GM04503 (cell line): ENCODE measurements at places on chromosomes 4 and X.

GRCh38 chrX:150955590-150955989 is 27.5 kb upstream of the HMGB3 start:
- DNase-seq, result no peak

DNA sequence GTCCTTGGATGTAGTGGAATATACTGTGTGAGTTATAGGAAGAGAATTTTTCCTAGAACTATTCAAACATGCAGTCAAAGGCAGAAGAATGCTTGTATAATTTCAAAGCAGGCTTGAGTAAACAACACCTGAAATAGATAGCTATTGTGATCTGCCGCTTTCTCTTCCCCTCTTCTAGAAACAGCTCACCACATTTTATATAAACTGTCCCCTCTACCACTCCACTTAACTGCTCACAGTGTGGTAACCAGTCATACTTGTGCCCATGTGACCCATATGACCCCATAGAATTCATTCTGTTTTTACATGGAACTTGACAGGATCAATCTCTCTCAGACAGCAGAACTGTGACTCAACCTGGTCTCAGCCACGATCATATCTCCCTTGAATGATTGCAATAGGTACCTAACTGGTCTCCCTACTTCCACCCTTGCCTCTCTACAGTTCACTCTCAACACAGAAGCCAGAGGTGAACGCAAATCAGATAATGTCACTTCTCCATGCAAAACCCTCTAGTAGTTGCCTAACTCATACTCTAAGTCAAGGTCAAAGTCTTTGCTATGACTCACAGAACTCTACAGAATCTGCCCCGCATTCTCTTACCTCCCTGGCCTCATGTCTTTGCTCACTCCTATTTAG is 85.6 kb upstream of the EFHC2 start:
- DNase-seq, result no peak

DNA sequence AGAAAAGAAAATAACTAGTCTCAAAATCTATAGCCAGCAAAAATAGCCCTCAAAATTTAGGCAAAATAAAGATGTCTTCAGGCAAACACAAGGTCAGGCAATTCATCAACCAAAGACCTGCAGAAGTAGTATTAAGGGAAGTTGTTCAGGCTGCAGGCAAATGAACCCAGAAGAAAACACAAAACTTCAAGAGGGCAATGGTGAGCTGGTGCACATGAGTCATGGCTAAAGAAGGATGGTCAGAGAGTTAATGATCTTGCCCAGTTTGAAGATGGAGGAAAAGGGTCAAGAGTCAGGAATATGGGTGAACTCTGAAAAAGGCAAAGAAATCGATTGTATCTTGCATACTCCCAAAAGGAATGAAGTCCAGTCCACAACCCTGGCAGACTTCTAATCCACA is 83.1 kb upstream of the FAT4 start:
- DNase-seq, result no peak

- no peak for DNase-seq
These were observed 52.0 kb downstream of the INTS6L start for GRCh38 chrX:135572436-135572835.

DNA sequence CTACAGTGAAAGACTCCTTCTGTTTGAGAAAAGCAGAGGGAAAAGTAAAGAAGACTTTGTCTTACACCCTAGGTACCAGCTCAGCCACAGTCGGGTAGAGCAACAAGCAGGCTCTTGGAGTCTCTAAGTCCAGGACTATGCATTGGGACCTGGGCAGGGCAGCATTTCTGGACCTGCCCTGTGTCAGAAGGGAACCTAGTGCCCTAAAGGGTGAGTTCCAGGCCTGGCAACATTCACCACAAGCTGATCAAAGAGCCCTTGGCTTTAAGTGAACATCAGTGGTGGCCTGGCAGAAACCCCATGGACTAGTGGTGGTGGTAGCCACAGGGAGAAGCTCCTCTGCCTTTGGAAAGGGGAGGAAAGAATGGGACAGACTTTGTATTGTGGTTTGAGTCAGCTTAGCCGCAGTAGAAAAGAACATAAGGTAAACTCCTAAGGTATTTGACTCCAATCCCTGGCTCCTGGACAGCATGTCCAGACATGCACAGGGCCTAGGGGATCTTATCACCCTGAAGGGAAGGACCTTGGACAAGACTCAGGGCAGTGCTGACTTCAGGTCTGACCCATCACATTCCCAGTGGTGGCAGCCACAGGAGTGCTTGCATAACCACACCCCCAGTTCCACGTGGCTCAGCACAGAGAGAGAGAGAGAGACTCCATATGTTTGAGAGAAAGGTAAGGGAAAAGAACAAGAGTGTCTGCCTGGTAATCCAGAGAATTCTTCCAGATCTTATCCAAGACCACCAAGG is 32.6 kb downstream of the CCDC158 start:
- no peak for DNase-seq

- peak; percentile 30 for DNase-seq
These were observed 120.8 kb downstream of the ZNF518B start for GRCh38 chr4:10336471-10336870.

DNA sequence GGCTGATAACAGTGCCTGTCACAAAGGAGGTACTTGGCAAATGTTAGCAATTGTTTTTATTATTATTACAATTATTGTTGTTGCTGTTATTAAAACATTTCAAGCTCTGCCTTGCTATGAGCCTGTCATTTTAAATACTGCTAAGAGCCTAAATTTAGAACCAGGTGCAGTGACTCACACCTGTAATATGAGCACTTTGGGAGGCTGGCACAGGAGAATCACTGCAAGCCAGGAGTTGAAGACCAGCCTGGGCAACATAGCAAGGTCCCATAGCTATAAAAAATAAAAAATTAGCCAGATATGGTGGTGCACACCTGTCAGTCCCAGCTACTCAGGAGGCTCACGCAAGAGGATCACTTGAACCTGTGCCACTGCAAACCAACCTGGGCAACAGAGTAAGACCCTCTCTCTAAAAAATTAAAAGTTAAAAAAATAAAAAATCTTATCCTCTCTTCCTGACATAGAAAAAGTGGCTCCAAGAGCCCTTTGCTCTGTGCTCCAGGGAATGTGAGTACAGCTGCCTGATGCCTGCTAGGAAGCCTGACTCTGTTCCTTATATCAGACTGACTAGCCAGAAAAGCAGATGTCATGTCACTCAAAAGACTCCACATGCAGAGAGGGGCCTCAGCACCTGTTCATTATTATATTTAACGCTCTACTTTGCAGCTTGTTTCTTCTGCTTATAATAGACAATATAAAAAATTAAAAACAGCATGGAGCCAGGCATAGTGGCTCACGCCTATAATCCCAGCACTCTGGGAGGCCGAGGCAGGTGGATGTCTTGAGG is 234.0 kb downstream of the OPHN1 start:
- DNase-seq, result no peak
